ENCODE measurements at places on chromosomes 16 and 17.
A peak's percentile ranks its signal among the peaks of the same experiment; 100 is the strongest.

DNA sequence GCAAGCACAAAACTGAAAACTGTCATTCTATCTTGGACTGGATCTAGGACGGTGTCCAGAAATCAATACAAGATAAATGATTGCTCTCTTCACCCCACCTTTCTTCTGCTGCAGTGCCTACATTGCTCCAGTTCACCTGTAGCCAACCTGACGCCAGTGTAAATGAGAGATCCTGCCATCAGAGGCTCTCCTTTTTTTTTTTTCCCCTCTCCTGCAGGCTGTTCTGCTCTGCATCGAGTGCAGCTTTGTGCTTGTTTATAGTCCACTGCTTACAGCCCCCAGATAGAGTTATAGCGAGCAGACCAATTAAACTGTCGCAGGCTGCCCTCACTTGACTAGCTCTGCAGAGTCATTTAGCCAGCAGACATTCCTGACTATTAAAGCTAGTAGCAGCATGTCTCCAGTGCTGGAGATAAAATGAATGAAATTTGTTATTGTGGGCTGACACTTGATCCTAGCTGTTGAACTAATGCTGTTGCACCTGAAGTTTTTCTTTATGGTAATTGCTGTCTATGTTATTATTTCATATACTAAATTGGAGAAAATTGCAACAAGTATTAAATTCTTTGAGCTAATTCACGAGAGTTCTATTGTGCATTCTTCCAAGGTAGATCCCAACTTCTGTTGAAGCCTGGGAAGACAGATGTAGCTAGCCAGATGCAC, 257.1 kb downstream of the FTO start:
- no peak for DNase-seq

GRCh38 chr16:1909561-1910231, 8.5 kb downstream of the HS3ST6 start:
- no peak for DNase-seq

GRCh38 chr17:63561819-63562218, 11.5 kb downstream of the DCAF7 start:
- no peak for DNase-seq

GRCh38 chr17:57706761-57707160, 38.3 kb downstream of the CCDC182 start:
- DNase-seq = no peak

- no peak for DNase-seq
Observed at GRCh38 chr16:52547004-52547833, at the start of gene TOX3. TOX3 (minus strand) TSS chr16:52547143; CDS start chr16:52546723, 420 bp downstream.

DNA sequence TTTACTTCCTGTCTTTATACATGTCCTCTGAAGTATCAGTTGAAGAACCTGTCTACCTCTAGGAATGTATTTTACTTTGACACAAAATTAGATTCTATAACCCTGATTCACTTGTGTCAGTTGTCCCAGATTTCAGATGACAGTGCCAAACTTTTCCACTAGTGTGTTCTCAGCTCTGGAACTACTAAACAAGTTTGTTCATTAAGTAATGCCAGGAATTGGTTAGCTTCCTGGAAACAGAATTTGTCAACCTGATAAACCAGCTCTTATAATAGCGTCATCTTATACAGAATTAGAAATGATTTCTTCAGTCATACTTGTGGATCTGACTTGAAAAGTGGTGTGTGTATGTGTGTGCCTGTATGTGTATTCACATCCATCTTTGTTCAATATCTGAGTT, 7.4 kb downstream of the MAP3K3 start:
- DNase-seq = no peak

DNA sequence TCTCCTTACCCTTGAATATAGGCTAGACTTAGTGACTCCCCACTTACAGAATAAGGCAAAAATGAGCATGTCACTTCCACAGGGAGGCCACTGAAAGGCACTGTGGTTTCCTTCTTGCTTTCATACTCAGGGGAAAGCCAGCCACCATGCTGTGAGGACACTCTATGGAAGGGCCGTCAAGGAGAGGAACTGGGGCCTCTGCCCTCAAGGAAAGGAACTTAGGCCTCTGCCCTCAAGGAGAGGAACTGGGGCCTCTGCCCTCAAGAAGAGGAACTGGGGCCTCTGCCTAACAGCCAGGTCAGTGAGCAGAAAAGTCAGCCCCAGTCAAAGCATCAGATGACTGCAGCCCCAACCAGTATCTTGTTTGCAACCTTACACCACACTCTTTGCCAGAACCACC, 30.1 kb downstream of the VPS35 start:
- no peak for DNase-seq

DNA sequence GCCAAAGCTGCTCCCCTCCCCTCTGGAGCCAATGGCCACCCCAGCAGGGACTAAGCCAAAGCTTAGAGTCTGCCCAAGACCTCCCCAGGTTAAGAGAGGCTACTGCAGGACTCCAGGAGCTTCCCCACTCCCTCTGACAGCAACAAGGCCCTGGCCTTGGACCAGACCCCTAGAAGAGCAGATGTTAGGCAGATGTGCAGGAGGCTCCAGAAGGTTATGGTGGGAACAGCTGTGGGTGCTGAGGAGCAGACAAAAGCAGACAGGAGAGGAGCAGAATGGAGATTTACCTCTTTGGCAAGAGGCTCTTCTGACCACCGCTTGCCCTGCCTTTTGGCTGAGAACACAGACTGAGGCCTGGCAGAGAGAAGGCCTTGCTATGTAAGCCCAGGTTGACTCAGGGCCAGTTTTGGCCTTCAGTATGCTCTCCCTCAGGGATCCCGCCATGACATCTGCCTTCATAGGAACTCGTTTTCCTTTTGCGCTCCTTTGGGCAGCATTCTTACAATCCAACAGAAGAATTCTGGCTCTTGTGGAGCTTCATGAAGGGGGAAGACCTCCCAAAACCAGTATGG, 113.0 kb downstream of the RBFOX3 start:
- no peak for DNase-seq

DNA sequence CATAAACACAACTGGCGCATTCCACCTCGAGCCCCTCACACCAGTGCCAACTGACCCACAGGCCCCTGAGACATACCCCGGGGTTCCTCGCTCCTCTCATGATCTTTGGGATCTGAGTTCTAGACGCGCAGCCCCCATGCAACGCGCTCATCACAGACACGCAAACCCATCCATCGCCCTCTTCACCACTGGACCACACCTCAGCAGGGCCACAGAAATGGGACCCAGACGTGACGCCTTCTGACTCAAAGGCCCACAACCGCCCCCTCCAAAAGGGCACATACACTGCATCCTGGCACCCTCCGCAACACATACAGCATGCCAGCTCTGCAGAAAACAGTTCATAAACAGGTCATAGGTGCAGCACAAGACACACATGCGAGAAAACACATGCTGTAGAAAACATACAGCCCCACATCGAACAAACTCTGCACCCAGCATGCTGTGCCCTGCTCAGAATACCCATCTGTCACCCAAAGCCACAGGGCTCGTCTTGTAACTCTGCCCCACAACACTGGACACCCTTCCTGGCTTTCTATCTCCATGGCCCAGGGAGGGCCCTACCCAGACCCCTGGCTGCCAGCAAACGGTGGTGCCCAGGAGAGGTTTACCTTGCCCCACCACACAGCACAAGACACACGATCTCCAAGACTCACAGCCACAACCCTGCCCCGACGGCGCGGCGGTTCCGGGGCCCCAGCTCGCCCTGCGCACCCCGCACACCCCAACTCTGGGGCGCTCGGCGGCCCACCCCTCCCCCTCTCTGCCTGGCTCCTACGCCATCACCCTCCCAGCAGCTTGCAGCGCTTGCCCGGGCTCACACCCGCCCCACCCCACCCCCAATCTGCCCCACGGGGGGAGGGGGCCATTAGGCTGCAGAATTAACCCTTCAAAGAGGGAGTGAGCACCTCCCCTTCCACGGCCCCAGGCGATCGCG, 887 bp downstream of the ZBTB4 start:
- peak; percentile 76 for DNase-seq

DNA sequence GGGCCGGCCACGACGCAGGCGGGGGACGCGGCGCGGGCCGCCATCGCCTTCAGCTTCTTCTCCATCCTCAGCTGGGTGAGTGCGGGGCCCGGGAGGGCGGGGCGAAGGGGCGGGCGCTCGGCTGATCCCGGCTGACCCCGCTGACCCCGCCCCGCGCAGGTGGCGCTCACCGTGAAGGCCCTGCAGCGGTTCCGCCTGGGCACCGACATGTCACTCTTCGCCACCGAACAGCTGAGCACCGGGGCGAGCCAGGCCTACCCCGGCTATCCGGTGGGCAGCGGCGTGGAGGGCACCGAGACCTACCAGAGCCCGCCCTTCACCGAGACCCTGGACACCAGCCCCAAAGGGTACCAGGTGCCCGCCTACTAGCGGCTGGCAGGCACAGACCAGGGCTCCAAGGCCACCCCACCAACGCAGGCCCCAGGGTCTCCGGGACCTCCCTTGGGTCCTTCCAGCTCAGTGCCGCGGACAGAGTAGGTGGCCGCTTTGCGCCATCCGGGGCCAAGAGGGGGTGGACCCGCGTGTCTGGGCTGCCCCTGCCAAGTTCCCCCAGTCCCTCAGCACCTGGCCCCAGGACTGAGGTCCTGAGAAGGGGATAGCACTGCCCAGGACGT, 3.0 kb downstream of the SYNGR3 start:
- DNase-seq = no peak

GRCh38 chr16:11101695-11102522, 154.1 kb downstream of the SOCS1 start:
- no peak for DNase-seq

GRCh38 chr17:79728169-79728907, 2.4 kb upstream of the ENPP7 start:
- peak; percentile 81 for DNase-seq

DNA sequence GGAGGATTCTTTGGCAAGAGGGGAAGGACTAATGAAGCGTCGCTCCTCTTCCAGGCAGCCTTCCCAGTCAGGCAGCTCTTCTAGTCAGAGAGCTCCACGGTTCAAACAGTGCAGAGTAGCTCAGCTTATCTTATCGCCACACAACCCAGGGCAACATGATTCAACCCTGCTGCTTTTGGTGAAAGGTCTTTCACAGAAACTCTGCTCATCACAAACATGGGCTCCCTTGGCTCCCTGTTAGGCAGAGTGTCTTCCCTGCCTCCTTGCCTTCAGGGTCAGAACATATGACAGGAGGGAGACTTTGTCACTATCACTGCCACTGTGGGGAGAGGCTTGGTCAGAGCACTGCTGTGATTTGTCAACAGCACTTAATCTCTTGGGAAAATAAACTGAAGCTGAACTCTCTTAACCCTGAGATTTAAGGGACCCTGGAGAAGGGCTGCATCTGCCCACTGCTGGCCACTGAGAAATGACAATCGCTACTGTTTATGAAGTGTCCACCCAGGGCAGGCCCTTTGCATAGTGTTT, 6.9 kb upstream of the SLC13A2 start:
- DNase-seq = no peak

DNA sequence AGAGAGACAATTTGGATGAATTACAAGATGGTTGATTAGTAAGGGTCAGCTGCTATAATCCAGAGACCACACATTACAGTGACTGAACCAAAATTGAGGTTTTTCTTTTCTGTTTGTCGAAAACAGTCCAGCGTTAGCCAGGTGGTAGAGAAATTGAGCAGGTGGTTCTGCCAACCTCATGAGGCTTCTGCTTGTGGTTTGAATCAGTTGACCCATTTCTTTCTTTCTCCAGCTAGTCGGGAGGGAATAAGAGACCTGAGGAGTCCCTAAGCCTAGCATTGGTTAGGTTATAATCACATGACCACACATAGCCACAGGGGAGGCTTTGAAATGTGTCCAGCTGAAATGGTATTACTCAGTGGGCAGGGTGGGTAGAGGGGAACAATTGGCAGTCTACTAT, 504.6 kb downstream of the HS3ST4 start:
- DNase-seq = no peak

DNA sequence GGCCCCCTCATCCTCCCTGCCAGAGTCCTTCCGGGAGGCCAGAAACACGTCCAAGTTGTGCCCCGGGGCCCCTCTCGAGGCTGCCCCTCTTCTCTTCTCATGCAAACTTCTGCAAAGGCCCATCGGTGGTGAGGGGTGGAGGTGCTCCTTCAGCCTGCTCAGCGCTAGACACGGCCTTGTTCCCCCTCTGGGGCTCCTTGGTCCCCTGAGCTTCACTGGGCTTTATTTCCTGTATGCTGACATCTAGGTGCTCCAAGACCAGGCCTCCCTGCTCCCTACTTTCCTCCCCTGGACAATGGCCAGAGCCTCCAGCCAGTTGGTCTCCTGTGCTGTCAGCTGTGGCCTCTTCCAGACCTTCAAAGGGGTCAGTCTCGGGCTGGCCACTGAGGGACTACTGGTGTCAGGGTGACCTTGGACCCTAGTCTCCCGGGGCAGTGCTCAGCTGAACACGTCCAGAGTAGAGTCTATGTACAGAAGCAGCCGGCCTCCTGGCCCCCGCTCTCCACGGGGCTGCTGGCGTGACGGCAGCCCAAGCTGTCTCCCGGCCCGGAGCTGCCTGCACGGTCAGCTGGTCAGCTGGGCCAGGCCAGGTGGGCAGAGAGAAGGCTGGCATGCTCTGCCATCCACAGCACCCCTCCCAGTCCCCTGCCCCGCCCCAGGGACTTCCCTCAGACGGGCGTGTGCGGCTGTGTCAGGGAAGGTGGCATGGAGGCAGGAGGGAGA, 1.7 kb upstream of the PRR35 start:
- DNase-seq = no peak

DNA sequence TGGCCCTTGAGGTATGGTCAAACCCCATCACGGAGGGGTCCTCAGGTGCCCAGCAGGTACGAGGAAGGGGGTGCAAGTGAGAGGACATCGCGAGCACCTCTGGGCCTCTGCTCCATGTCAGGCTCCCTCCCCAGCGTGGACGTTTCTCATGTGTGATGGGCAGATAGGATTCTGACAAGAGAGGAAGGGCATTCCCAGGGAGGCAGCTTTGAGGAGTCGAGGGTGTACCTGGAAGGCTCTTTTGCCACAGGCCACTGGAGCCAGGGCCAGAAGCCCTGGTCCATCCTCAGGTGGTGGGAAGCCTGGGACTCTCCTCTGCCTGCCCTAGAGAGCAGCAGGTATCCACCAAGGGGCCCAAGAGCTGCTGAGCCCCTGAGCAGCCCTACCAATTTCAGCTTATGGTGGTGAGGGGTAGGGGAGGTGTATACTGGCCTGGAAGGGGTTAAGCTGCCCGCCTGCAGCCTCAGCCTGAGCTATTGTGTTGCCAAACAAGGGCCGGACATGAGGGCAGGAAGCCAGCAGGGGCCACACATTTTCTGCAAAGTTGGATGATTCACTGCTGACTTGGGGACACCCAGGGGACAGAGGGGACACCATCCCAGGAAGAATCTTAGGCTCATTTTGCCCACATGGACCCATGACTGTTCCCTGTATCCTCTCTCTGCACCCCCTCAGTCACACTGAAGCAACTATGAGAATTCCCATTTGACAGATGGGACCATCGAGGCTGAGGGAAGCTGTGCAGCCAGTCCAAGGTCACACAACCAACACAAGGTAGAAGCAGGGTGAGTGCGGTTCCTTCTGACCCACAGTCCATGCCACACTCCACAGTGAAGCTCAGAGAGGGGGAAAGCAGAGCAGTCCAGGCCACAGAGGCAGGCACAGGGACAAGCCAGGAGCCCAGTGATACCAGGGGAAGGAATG, 1.7 kb downstream of the CDH5 start:
- no peak for DNase-seq

DNA sequence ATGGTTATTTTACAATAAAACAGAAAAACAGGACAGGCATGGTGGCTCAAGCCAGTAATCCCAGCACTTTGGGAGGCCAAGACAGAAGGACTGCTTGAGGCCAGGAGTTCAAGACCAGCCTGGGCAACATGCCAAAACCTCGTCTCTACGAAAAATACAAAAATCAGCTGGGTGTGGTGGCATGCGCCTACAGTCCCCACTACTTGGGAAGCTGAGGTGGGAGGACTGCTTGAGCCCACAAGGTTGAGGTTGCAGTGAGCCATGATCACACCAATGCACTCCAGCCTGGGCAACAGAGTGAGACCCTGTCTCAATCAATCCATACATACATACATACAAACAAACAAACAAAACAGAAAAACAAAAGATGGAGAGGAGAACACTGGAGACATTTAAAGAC, 45.6 kb downstream of the USP31 start:
- no peak for DNase-seq
